NCI-H2107 (cell line): ENCODE measurements at places on chromosomes 4 and X.

- DNase-seq, result no peak
These were observed 27.6 kb upstream of the NKAP start for GRCh38 chrX:119971184-119971583.

DNA sequence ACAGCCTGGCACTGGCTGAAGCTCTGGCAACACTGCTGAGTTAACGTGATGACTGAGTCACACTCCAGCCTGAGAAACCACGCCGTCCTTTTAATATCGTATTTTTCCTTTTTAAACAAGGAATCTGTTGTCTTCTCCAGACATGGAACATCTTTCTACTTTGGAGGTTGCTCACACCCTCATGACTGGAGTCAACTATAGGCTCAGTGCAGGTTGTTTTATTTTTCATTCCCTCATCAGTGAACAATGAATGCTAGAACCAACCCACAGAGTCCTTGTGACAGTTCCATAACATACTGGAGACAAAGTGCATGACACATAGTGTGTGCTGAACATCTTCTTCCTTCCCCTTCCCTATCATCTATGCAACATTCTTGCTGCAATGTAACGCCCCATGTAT, 76.8 kb upstream of the CPEB2 start:
- no peak for DNase-seq

GRCh38 chr4:126568652-126569570, 1063.8 kb upstream of the INTU start:
- DNase-seq, result no peak

DNA sequence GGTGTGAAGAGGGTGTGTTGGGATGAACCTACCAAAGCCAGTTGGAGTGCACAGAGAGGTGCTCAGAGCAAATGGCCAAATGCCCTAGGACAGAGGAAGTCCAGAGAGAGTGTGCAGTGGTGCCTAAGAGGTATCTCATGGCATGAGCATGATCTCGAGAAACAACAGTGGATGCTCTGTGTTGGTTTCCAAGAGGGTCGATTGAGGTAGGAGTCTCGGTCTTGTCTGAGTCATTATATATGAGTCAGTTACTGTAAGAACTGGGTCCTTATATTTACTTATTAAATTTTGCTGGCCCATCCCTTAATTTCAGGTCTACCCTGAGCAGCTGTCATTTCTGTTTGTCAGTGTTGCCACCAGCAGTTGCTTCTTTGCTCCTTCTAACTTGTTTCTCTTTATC, 86.6 kb upstream of the TMEM150C start:
- no peak for DNase-seq

DNA sequence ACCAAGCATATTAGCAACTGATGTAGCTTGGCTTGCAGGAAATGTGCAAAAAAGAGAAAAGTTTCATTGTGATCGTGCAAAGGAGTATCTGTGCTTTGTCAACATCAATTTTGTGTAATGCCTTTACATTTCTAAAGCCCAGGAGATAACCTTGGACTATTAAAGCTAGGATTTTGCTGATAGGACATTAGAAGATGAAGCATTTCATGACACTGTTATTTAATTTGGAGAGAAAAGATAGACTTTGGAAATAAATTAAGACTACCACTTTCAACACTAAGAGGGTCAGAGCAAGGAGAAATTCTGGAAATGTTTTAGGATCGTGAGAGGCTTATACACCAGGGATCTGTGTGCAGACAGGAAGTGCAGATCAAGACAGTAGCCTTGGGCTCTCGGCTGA, 120.6 kb upstream of the MID1 start:
- DNase-seq, result no peak

GRCh38 chr4:145348291-145348690, 133.4 kb upstream of the SMAD1 start:
- DNase-seq, result no peak

GRCh38 chr4:71564775-71565174, 219.1 kb downstream of the GC start:
- no peak for DNase-seq

GRCh38 chr4:35066406-35066805, 1177.9 kb downstream of the ARAP2 start:
- no peak for DNase-seq

GRCh38 chr4:114226179-114226578, 246.7 kb upstream of the ARSJ start:
- no peak for DNase-seq
